ENCODE measurements at places on chromosomes 1 and 21. TPM values are rescaled to one million over a fixed set of nuclear protein-coding genes. Genes with fewer than 3 reads are reported as not detected.

KCNK2 gene
- total RNA-seq, result not detected

COL8A2 gene
- total RNA-seq, result 0.06 TPM

SPSB1 gene
- 20.8 TPM for total RNA-seq

L1TD1 gene
- total RNA-seq, result 1.1 TPM

NR5A2 gene
- total RNA-seq, result not detected

ZFP69B gene
- total RNA-seq, result 2.6 TPM

MARCKSL1 gene
- total RNA-seq, result 199 TPM

CELA3A gene
- total RNA-seq, result not detected

WNT3A gene
- not detected for total RNA-seq

CFHR3 gene
- not detected for total RNA-seq

NUP210L gene
- total RNA-seq, result not detected

FCRL1 gene
- total RNA-seq, result not detected

GBP5 gene
- not detected for total RNA-seq

CRYZ gene
- 107 TPM for total RNA-seq

AIRE gene
- not detected for total RNA-seq

IQGAP3 gene
- 65.3 TPM for total RNA-seq

OR10J1 gene
- total RNA-seq, result not detected

APOBEC4 gene
- not detected for total RNA-seq

GLRX2 gene
- 18.6 TPM for total RNA-seq

OR2M4 gene
- not detected for total RNA-seq

APCS gene
- total RNA-seq, result not detected

B3GALT5 gene
- 7.8 TPM for total RNA-seq

RGS1 gene
- total RNA-seq, result not detected

ZBED6 gene
- 4.8 TPM for total RNA-seq

KRTAP25-1 gene
- total RNA-seq, result not detected

CELA2A gene
- not detected for total RNA-seq

DNAH14 gene
- 10.1 TPM for total RNA-seq

OR11L1 gene
- total RNA-seq, result not detected

TSPAN1 gene
- total RNA-seq, result 71.6 TPM

CYYR1 gene
- total RNA-seq, result 3.7 TPM

NOTCH2 gene
- total RNA-seq, result 55.1 TPM

CRB1 gene
- total RNA-seq, result 0.06 TPM

SH2D5 gene
- total RNA-seq, result 15.2 TPM

HS2ST1 gene
- 10.5 TPM for total RNA-seq

SYPL2 gene
- total RNA-seq, result not detected

FAM163A gene
- total RNA-seq, result not detected

TSACC gene
- 0.69 TPM for total RNA-seq

OR2T2 gene
- not detected for total RNA-seq

NIPAL3 gene
- 21.3 TPM for total RNA-seq

FAM78B gene
- not detected for total RNA-seq

TENT5C gene
- total RNA-seq, result under 0.01 TPM

TMEM82 gene
- total RNA-seq, result not detected

OR2G6 gene
- total RNA-seq, result not detected

TNNT2 gene
- 0.17 TPM for total RNA-seq

PGLYRP3 gene
- total RNA-seq, result not detected

FAM72B gene
- total RNA-seq, result 13.4 TPM

TRAF5 gene
- total RNA-seq, result 9.1 TPM

BARHL2 gene
- total RNA-seq, result not detected

CD2 gene
- total RNA-seq, result not detected

LINGO4 gene
- total RNA-seq, result not detected

RABIF gene
- total RNA-seq, result 12.7 TPM

Measured in epithelial cell of proximal tubule (primary cell).